Endothelial cell (in vitro differentiated cells): ENCODE measurements at places on chromosomes 6 and 20. TPM values are rescaled to one million over a fixed set of nuclear protein-coding genes. Genes with fewer than 3 reads are reported as not detected.
A peak's percentile ranks its signal among the peaks of the same experiment; 100 is the strongest.

- peaks cover 1% of the 10 kb centered on the region for H3K27me3 ChIP-seq
- no peak overlapping the region for H3K27ac ChIP-seq
- no peak for DNase-seq
- H3K4me1 ChIP-seq, result no peaks in the 10 kb centered on the region
- peaks cover 2% of the 10 kb centered on the region for H3K36me3 ChIP-seq
- H3K4me3 ChIP-seq, result no peak overlapping the region
These were observed 122.5 kb downstream of the MTHFD1L start for GRCh38 chr6:150987855-150988464.

DNA sequence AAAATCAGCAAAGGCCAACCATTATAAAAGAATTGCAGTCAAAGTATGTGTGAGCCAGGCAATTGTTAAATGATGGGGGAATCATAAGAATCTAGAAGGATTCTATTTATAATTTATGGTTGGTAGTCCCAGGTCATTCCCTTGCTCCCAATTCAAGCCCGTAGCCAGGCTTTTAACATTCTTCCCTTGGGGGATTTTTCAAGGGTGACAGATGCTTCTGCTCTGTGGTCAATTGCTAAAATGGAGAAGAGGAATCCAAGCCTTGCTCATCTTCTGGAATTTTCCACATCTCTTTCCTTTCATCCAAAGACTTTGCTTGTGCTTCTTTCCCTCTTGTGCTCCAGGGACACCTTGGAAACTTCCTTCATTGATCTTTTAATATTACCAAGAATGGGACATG is 18.0 kb upstream of the BCAS1 start:
- peaks cover 2% of the 10 kb centered on the region for H3K27me3 ChIP-seq
- H3K4me1 ChIP-seq, result no peaks in the 10 kb centered on the region
- no peak for DNase-seq
- no peak overlapping the region for H3K4me3 ChIP-seq
- no peak overlapping the region for H3K27ac ChIP-seq

- peaks cover 2% of the 10 kb centered on the region for H3K27me3 ChIP-seq
- H3K4me1 ChIP-seq, result peaks cover 21% of the 10 kb centered on the region
- peak overlapping the region; percentile 98 for H3K27ac ChIP-seq
- H3K4me3 ChIP-seq, result peak overlapping the region; percentile 93
- peaks cover 23% of the 10 kb centered on the region for H3K36me3 ChIP-seq
These were observed 706 bp downstream of the ZNF184 start for GRCh38 chr6:27472182-27472616.

GRCh38 chr20:5781798-5782750 is 31.9 kb downstream of the SHLD1 start:
- H3K4me1 ChIP-seq, result no peaks in the 10 kb centered on the region
- H3K27me3 ChIP-seq, result peaks cover 1% of the 10 kb centered on the region
- no peak overlapping the region for H3K4me3 ChIP-seq
- no peak for DNase-seq
- H3K27ac ChIP-seq, result no peak overlapping the region
- peaks cover 4% of the 10 kb centered on the region for H3K36me3 ChIP-seq

BPIFB2 gene
- total RNA-seq, result not detected
